ENCODE measurements at places on chromosomes 7 and 10. TPM values are rescaled to one million over a fixed set of nuclear protein-coding genes. Genes with fewer than 3 reads are reported as not detected.

The WNT8B gene
- not detected for total RNA-seq

The NYAP1 gene
- 0.82 TPM for total RNA-seq

The OR2A1 gene
- not detected for total RNA-seq

The ASAH2 gene
- total RNA-seq, result 11.8 TPM

The HOXA5 gene
- total RNA-seq, result not detected

DNA sequence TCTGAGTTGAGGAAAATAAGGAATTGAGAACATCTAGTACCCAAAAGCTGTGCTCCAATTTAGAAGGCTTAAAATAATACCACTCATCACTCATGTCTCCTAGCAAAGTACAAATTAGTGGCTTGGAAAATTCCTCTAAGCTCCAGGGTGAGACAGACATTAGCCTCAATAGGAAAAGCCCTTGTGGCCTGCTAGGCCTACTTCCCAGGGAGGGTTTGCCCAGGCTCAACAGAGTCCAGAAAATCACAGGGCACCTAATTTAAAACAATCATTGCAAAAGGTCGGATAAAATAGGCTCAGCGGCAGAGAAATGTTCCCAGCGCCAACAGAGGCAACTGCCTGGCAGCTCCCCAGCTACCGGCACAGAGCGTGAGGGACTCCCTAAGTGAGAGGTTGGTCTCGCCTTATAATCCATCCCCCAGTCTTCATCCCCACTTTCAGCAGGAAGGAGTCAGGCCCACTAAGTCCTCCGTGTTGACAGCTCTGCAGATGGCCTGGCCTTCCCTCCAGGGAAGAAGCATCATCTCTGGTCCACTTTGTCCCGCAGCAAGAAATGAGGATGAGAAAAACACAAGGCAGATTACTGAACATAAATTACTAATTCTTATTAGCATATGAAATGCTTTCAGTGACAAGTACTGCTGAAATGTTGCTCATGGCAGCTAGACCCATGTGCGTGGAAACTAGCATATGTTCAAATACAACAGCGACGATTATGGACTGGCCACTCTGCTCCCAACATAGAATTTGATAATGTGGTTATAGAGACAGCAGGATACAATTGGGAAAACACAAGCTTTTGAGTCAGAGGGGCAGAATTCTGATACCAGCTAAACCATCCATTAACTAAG lies 1177.7 kb upstream of the AUTS2 start:
- H3K36me3 ChIP-seq, result no peaks in the 10 kb centered on the region
- DNase-seq, result no peak
- no peak overlapping the region for H3K27ac ChIP-seq
- H3K27me3 ChIP-seq, result 0 out of 2 replicates have a peak, but pooled peaks cover 5% of the 10 kb centered on the region

GRCh38 chr10:19745672-19746071 lies 70.6 kb upstream of the PLXDC2 start:
- H3K4me3 ChIP-seq, result no peak overlapping the region
- no peaks in the 10 kb centered on the region for H3K27me3 ChIP-seq
- DNase-seq, result no peak
- H3K4me1 ChIP-seq, result no peaks in the 10 kb centered on the region

DNA sequence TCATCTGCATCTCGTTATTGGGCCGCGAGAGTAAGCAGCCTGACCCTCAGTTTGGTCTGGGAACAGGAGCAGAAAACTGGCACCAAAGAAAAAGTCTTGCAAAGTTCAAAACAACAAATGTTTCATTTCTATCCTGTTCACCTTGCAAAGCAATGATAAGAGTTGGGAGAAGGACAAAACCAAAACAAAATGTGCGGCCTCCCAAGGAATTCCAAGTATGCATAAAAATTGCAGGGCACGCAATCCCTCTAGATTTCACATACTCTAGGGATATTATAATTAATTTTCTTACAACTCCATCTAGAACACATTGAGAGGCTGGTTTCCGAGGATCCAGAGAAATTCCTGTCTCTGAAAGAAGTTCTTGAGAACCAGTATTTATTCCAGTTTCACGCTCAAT lies 20.1 kb downstream of the CHUK start:
- H3K27me3 ChIP-seq, result no peaks in the 10 kb centered on the region
- H3K36me3 ChIP-seq, result peaks cover 82% of the 10 kb centered on the region
- DNase-seq, result no peak
- no peak overlapping the region for H3K4me3 ChIP-seq
- H3K27ac ChIP-seq, result no peak overlapping the region

DNA sequence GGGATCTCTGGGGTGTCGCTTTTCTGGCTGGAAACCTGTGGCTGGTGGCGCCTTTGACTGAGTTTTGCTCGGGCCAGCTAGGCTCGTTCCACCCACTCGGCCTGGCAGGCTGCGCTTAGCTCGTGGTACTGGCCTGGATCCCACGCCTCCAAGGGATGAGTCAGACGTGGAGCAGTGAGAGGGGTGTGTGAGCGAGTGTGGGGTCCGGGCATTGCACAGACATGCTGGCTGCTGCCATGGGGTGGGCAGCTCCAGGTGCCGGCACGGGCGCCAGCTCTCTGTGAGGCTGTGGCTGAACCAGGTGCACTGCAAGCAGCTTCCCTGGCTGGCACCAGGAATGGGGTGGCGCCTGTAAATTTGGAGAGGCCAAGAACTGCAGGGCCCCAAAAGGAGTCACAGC lies 63.1 kb upstream of the CACNA2D1 start:
- DNase-seq, result no peak
- no peak overlapping the region for H3K4me3 ChIP-seq
- H3K36me3 ChIP-seq, result no peaks in the 10 kb centered on the region

GRCh38 chr10:70115948-70116682 lies 16.5 kb downstream of the AIFM2 start:
- H3K36me3 ChIP-seq, result peaks cover 31% of the 10 kb centered on the region
- no peak overlapping the region for H3K4me3 ChIP-seq
- H3K4me1 ChIP-seq, result 0 out of 2 replicates have a peak, but pooled peaks cover 3% of the 10 kb centered on the region
- H3K27me3 ChIP-seq, result no peaks in the 10 kb centered on the region
- no peak overlapping the region for H3K27ac ChIP-seq

DNA sequence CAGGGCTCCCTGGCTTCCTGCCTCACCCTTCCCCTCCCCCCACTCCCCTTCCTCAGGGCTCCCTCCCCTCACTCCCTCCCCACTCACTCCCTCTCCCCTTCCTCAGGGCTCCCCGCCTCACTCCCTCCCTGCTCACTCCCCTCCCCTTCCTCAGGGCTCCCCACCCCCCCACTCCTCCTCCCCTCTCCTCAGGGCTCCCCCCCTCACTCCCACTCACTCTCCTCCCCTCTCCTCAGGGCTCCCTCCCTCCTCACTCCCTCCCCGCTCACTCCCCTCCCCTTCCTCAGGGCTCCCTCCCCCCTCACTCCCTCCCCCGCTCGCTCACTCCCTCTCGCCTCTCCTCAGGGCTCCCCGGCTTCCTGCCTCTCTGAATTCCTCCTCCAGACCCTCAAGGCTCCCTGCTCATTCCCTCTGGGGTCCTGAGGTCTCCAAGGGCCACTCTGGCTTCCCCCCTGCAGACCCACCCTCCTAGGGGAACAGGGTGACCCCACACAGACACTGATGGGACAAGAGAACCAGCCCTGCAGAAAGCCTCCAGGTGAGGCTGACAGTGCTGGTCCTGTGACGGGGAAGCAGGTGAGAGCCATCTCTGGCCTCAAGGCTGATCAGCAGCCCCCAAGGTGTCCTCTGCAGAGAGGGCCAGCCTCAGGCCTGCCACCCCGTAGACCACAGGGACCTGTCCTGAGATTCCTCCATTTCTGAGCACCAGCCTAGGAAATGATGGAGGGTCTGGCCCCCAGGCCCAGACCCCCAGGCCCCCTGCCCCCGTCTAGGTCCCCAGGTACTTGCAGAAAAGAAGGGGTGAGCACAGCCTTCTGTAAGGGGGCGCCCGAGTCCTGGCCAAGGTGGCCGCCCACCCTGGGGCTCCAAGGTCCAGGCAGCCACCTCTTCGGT lies 47.2 kb downstream of the PWWP2B start:
- no peaks in the 10 kb centered on the region for H3K27me3 ChIP-seq
- no peak overlapping the region for H3K4me3 ChIP-seq
- H3K36me3 ChIP-seq, result no peaks in the 10 kb centered on the region
- peaks cover 55% of the 10 kb centered on the region for H3K4me1 ChIP-seq

GRCh38 chr10:132517951-132518521 lies 19.6 kb upstream of the INPP5A start:
- peaks cover 22% of the 10 kb centered on the region for H3K27me3 ChIP-seq
- no peak overlapping the region for H3K27ac ChIP-seq
- H3K4me1 ChIP-seq, result peaks cover 25% of the 10 kb centered on the region
- no peak overlapping the region for H3K4me3 ChIP-seq

DNA sequence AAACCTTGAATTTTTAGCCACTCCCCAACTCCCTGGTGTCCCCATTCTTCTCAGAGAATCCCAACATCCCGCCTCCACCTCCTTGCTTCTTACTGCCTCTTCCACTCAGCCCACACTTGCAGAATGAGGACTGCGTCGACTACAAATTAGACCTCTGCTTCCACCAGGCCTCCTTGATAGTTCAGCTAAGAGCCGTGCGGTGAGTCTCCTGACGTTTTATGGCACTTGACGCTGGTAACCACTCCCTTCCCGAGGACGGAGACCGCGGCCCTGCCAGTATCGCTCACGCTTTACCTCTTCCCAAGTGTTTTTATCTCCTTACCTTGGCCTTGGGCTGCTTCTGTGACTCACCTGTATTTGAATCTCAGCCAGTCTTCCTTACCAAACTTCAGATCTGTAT lies 31.1 kb downstream of the RBM17 start:
- H3K36me3 ChIP-seq, result peaks cover 20% of the 10 kb centered on the region
- DNase-seq, result no peak
- no peak overlapping the region for H3K4me3 ChIP-seq

DNA sequence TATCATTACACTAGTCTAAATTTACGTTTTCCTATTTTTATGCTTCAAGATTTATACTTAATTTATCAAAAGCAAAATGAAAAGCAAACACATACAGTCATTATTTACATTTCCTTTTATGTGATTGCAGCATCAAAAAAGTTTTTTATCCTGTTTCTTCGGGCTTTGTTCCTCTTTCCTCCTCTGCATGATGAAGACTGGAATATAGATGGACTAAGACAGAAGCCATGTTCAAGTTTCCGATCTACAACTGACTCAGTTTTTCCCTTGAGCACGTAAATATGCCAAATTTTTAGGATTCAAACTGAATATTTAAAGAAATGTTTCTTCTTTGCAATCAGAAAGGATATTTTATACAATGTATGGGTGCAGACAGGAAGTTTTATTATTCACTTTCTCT lies 273.5 kb upstream of the DGKB start:
- H3K27ac ChIP-seq, result no peak overlapping the region
- DNase-seq, result no peak
- H3K4me3 ChIP-seq, result no peak overlapping the region
- no peaks in the 10 kb centered on the region for H3K27me3 ChIP-seq
- H3K4me1 ChIP-seq, result no peaks in the 10 kb centered on the region
